ENCODE measurements at places on chromosomes 7 and 10.

GRCh38 chr7:112573302-112574039 lies 92.7 kb downstream of the LSMEM1 start:
- DNase-seq, result no peak

- DNase-seq, result no peak
These were observed 8.7 kb upstream of the PYROXD2 start for GRCh38 chr10:98423691-98424120.

GRCh38 chr7:43658718-43659548 lies 70.4 kb downstream of the COA1 start:
- DNase-seq, result no peak

- no peak for DNase-seq
These were observed 30.4 kb upstream of the HABP2 start for GRCh38 chr10:113522460-113522859.

- DNase-seq, result peak; percentile 48
These were observed 158.0 kb upstream of the ITGB1 start for GRCh38 chr10:33115738-33116719.

GRCh38 chr10:73253225-73253555 lies 746 bp upstream of the MRPS16 start:
- no peak for DNase-seq

- DNase-seq, result peak; percentile 52
These were observed 779 bp downstream of the C1QL3 start for GRCh38 chr10:16520900-16521299.

GRCh38 chr10:86681047-86681446 lies 12.7 kb downstream of the LDB3 start:
- no peak for DNase-seq

DNA sequence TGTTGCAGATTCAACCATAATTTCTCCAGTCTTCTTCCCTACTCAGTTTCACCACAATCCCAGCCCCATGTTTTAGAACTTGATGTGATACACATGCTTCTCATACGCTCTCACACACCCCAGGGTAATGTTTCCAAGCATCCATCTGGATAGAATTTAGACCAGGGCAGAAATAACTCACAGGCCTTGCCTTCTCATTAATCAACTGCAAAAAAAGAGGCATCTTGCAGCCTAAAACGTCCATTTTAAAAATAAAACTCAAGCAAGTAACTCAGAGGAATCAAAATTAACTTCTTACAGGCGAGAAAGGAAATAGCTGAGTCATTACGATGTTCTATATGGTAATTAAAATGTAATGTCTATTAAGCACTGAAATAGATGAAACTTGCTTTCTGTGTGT lies 127.2 kb upstream of the RSU1 start:
- DNase-seq, result no peak

GRCh38 chr10:74433993-74434392 lies 283.0 kb downstream of the ADK start:
- DNase-seq, result no peak

- DNase-seq, result no peak
These were observed 90.9 kb upstream of the NRBF2 start for GRCh38 chr10:63042256-63042655.

GRCh38 chr10:16310440-16310839 lies 126.4 kb upstream of the PTER start:
- DNase-seq, result no peak

GRCh38 chr7:46286356-46286755 lies 365.3 kb upstream of the IGFBP3 start:
- DNase-seq, result no peak

DNA sequence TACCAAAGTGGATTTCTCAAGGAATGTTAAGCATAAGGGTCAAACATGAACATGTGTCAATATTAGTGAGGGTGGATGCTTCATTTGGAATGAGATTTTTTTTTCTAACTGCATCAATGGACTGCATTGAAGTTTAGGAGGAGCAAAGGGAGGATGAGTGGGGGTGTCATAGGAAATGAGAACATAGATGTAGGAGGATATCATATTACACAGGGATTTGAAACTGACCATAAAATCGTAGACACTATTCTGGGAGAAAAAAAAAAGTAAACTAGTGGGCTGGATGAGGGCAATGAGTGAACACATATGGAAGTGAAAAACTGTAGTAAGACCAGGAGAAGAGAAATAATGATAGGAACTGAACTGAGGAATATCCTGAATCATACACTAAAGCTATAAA lies 109.4 kb downstream of the SEMA3A start:
- no peak for DNase-seq

DNA sequence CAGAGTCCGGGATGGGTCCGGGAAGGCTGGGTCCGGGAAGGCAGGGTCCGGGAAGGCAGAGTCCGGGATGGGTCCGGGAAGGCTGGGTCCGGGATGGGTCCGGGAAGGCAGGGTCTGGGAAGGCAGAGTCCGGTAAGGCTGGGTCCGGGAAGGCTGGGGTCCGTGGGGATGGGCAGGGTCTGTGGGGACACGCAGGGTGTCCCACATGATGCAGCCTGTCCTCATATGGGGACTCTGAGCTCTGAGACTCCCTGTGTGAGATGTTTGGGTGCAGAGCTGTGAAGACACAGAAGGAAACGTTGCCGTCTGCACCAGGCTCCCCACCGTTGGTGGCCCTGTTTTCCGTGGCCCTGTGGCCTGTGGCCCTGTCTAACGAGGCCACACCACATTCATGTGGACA lies 45.7 kb upstream of the ADGRA1 start:
- DNase-seq, result no peak

GRCh38 chr7:8831376-8831775 lies 398.0 kb downstream of the NXPH1 start:
- DNase-seq, result no peak

GRCh38 chr10:27838361-27838760 lies 92.7 kb upstream of the MKX start:
- DNase-seq, result no peak

DNA sequence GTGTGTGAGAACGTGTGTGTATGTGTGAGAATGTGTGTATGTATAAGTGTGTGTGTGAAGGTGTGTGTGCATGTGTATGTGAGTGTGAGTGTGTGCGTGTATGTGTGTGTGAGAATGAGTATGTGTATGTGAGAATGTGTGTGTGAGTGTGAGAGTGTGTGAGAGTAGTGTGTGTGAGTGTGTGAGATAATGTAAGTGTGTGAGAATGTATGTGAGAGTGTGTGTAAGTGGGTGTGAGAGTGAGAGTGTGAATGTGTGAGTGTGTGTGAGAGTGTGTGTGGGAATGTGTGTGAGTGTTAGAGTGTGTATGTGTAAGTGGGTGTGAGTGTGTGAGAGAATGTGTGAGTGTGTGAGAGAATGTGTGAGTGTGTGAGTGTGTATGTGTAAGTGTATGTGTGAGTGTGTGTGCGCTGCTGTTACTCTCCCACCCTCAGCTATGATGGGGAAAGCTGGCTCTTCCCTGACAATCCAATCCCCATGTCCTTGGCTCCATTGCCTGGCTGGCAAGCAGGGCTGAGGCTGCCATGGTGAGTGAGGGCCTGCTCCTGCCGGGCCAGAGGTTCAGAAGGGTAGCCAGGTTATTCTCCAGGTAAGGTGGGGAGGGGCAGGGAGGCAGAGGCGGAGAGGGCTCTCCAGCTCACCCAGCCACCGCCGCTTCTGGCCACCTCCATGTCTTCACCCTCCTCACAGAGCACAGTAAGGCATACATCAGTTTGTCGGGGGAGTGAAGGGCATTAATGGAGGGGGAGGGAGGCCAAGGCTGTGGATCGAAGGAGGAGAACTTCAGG lies 72.6 kb upstream of the PCBD1 start:
- no peak for DNase-seq

GRCh38 chr10:47137311-47137851 lies 162.6 kb upstream of the GDF10 start:
- no peak for DNase-seq

- DNase-seq, result no peak
These were observed 692.0 kb downstream of the PHTF2 start for GRCh38 chr7:78490524-78490923.

DNA sequence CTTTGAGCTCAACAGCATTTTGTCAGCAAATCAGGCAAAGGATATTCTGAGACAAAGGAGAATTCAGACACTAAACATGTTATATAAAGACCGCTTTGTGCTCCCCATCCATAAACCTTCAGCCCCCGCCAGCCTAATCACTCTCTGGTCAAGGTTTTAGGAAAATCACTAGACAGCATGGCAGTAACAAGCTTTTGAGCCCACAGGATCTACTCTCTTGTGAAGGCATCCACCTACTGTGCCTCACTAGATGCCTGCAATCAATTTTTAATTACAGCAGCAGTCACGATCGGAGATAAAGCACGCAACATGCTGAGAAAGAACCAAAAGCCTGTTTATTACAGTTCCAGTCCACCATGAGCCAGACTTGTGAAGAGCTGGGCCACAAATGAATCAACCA lies 19.1 kb downstream of the PDE1C start:
- DNase-seq, result no peak

- no peak for DNase-seq
These were observed 65.7 kb downstream of the TNRC18 start for GRCh38 chr7:5357951-5358350.

- DNase-seq, result no peak
These were observed 72.6 kb downstream of the USP6NL start for GRCh38 chr10:11538834-11539190.

- no peak for DNase-seq
These were observed 89.4 kb downstream of the OAT start for GRCh38 chr10:124329362-124329761.

GRCh38 chr7:29243910-29244655 lies 49.5 kb downstream of the CHN2 start:
- peak; percentile 42 for DNase-seq

GRCh38 chr10:83289373-83289772 lies 849.9 kb upstream of the GHITM start:
- DNase-seq, result no peak

DNA sequence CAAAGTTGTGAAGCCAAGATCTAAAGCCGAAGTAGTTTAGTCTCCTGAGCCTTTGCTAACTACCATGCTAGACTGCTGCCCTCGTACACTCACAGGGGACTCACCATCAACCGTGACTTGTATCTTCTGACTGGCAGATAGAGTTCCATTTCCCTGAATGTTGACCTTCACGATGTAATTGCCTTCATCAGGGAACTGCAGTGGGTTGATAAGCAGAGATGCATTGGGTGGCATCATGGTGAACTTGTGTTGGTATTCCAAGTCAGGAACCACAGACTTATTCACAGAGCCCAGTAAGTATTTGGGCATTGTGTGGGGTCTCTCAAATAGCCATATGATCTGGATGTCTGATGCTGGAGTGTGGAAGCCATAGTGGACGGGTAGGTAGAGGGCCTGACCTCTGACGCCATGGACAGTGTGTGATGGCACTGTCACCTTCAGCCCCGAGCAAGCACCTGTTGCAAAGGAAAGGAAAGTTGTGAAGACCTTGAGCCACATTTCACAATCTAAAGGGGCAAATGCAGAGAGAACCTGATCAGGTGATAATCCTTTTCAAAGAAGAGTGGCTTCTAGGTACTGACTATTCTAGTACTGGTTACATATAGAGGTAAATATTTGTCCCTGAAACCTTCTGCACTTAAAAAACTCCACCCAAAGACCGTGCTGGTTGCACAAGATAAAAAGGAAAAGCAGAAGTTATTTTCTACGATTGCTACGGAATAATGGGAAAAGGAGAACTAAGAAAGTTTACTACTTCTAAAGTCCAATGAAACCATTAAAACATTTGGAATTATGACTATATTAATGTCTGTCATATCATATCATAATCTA lies 7.1 kb downstream of the HEPACAM2 start:
- DNase-seq, result no peak

- no peak for DNase-seq
These were observed 141.0 kb downstream of the C1GALT1 start for GRCh38 chr7:7323352-7323751.

DNA sequence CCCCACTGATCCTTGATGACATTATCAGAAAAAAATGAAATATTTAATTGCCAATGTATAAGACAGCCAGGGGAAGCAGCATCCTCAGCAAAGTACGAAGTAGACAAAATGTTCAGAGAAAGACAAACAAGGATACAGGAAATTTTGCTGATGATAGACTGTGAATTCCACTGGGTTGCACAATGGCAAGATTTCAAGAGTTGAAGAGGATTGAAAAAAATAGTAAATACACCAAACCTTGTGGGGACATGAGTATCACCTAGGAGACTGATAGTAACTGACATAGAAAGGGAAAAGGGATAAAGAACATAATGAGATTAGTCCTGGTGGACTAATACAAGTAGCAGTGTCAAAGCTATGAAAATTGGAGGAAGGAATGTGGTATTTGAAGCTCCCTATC lies 16.5 kb downstream of the CNOT4 start:
- DNase-seq, result no peak

GRCh38 chr7:106986450-106986977 lies 58.0 kb upstream of the PRKAR2B start:
- DNase-seq, result no peak

- DNase-seq, result no peak
These were observed 410.3 kb downstream of the KIF20B start for GRCh38 chr10:90111671-90112070.

DNA sequence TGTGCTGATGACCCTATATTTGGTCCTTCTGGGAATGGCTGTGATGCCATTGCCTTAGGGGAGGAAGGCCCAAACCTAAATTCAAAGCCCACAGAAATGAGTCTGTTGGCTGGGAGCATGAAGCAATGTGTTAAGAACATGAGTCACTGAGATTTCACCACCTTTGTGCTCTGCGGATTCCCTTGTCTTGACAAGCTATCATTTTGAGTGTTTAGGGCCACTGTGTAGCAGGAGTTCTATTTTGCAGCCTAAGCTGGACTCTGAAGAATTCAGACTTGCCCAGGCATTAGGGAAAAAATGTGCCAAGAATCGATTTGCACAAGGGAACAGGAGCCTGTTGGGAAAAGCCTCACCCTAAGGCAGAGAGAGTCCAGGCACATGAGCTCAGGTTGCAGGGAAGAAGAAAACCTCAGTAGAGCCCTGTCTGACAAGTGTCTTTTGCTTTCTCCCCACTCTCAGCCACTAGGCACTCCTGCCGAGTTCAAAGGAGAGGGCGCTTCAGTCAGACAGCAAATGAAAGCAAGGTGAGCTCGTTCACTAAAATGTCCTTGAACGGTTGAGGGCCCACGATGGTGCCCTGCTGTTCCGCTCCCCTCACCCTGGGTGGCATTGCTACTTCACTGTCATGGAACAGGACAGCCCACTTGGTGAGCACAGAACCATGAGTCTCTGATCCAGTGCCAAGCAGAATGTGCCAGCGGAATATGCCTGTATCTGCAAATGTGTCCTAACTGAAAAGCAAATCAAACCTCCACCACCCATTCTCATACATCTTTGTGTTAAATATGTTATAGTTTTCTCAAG lies 93.6 kb downstream of the PRLHR start:
- DNase-seq, result no peak

DNA sequence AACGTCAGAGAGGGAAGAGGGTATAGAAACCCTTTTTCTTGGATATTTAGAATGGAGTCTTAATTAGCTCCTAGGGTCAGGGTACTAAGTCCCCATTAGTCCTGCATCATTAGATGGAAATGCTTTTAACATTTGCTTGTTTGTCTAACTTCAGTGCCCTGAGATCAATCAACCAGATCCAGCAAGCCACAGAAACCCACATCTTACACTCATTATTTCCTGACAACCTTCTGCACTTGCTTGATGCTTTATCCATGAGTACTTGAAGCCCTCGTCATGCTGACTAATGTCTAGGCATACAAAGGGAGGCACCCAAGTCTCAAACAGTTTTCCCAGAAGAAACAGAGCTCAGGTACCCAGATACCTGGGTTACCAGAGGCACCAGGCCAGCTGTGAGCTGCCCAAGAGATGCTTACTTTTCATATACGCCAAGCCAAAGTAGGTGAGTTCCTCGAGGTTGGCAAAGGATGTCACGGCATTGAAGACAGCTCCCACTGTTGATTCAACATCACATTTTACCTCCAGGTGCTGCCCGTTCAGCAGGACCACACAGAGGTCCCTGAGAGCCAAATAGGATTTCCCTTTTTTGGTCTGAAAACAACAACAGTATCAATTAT lies 42.7 kb downstream of the FRMPD2 start:
- no peak for DNase-seq

GRCh38 chr7:100400041-100400440 lies 26.8 kb downstream of the PILRA start:
- no peak for DNase-seq
